ENCODE measurements at places on chromosomes 7 and 10. TPM values are rescaled to one million over a fixed set of nuclear protein-coding genes. Genes with fewer than 3 reads are reported as not detected.
A peak's percentile ranks its signal among the peaks of the same experiment; 100 is the strongest.

DNA sequence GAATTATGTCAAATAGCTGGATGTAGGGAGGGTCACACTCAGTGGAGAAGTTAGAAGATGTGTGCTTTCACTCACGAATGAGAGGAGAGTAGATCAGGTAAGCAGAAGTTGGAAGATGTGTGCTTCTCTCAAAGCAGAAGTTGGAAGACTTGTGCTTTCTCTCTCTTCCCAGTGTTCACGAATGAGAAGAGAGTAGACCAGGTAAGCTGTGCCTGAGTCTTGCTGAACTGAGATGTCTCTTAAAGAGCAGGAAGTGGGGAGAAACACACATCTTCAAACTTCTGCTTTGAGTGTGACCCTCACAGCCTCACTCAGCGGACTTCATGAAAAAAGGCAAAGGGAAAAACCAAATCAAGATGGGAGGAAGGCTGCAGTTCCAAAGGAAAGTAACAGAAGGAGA is 7.0 kb upstream of the TMEM243 start:
- DNase-seq = no peak

GRCh38 chr7:137664846-137665245 is 181.9 kb downstream of the DGKI start:
- no peak for DNase-seq

- no peak for DNase-seq
These were observed 37.1 kb downstream of the SDK1 start for GRCh38 chr7:3338161-3338560.

DNA sequence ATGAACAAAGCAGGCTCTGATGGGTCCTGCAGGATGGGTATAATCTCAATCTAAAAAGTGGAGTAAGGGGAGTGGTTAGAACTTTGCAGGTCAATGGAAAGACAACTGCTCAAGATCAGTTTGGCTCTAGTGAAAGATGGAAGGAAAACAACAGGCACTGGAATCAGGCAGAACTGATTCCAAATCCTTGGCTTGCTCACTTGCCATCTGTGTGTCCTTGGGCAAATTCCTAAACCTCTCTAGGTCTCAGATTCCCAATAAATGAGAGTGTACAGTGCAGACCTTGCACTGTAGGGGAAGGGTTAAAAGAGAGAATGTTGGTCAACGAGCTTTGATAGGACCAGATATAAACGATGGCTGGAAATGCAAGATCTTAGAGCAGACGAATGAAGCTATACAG is 186.1 kb upstream of the AOAH start:
- no peak for DNase-seq

GRCh38 chr10:88896372-88896993 is 16.4 kb downstream of the STAMBPL1 start:
- no peak for DNase-seq

DNA sequence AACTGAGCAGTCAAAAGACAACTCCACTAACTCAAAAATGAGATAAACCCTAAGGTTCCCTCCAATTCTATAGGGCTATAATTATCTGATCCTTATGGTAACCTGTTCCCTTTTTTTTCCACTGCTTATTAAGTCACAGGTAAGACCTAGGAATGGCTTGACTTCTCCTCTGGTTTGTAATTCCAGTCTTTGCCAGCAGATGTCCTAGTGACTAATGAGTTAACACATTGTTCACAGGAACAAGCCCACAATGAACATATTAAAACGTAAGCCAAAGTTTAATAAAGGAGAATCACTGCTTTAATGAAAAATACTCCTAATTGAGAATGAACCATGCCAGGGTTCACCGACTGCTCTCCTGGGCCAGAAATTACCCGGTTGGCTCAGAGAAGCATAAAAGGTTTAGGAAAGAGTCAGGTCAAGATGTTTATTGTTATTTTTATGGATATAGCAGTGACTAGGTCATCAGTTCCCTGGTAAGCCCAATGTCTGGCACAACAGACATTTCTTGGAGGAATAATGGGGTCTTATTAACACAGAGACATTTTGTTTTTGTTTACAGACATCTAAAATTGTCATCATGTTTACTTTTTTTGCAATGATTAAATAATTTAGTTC is 120.1 kb downstream of the ELAPOR2 start:
- peak; percentile 19 for DNase-seq

DNA sequence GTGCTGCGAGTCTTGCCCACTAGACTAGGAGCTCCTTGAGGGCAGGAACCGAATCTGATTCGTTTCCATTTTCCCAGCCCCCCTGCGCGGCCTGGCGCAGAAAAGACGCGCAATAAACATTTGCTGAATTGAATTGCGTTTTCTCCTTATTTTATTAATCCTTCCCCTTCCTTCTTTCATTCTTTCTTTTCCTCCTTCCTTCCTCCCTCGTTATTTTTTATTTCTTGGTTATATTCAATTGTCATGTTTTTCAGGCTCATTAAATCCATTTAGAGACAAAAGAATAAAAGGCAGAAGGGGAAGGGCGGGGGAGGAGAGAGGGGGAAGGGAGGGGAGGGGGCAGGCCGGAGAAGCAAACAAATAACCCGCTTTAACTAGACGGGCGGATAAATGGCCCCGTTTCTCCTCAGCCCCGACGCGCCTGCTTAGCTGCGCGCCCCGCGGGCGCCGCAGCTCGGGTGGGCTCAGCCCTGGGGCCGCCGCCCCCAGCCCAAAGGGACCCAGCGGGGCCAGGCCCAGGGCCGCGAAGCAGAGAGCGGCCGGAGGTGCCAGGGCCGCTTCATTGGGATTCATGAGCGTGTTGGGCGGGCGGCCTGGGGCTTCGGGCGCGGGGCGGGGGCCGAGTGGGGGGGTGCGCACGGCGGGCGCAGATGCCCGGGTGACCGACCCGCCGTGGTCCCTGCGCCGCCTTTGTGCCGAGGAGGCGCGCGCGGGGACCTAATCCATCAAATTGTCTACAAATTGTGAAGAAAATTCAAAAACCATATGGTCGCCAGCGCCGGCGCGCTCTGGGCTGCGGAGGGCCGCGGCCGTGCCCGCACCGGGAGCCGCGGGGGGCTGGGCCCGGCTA is 5.0 kb downstream of the LBX1 start:
- DNase-seq = no peak

- DNase-seq = no peak
These were observed 112.9 kb downstream of the FAM107B start for GRCh38 chr10:14661818-14662217.

Gene TMEM229A
- polyA plus RNA-seq = not detected

Gene SPDYE5
- 2.8 TPM for polyA plus RNA-seq

Gene SPDYE11
- polyA plus RNA-seq = 0.20 TPM
